ENCODE measurements at places on chromosomes 7 and 10.
A peak's percentile ranks its signal among the peaks of the same experiment; 100 is the strongest.

- no peak for DNase-seq
Measured at GRCh38 chr10:104809288-104810090, 168.4 kb downstream of the SORCS3 start.

DNA sequence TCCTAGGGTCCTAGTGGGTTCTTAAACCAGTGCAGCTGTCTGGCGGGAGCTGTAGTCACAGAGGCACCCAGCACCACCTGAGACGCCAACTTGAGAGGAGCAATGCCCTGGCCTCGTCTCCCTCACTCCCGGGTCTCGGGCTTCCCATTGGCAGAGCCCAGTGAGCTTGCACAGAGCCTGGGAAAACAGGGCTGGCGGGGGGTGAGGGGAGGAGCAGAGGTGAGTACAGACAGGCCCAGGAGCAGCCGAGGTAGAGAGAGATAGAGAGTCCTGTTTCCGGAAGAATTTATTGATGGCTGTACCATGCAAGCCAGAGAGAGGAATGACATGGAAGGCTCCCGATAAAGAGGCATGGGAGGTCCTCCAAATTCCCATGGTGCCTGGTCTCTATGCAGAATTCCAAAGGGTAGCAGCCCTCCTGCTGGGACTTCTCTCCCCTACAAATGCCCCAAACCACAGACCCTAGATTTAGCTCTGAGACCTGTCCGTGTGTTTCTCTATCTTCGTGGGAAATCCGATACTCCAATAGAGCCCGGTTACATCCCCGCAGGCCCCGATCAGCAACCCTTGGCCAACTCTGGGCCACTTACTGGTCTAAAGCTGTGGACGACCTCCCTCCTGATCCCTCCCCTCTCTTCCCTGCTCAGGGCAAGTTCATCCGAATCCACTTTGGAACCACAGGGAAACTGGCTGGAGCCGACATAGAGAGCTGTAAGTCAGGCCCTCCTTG, 20.3 kb upstream of the MYH16 start:
- no peak for DNase-seq

DNA sequence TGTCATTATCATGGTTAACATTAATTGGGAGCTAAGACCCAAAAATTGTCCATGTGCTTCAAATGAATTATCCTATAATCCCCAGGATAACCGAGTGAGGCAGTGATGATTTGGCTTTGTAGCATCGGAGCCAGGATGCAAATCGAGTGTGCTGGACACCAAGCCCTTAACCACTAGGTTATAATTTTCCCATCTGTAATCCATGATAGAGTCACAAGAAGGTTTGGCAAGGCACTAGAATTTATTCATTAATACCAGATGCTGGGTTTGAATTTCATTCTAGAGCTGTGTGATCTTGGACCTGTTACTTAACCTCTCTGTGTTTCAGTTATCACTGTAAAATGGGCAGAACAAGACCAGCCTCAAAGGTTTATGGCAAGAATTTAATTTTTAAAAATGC, 21.0 kb upstream of the ITGB1 start:
- DNase-seq = no peak

DNA sequence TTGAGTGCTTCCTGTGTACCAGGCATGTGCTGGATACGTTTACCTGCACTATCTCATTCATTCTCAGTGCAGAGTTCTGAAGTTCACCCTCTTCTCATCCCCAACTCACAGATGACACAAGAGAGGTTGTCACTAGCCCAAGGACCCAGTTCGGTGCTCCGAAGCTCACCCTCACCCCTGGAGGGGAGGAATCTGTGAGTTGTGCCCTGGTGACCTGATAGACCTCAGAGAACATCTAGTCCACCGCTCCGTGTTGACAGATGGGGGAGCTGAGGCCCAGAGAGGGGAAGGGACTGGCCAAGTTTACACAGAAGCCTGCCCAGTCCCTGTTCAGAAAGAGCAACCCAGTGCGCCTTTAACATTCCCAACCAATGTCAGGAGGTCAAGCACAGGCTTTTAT, 44.8 kb upstream of the EMX2 start:
- DNase-seq = no peak

DNA sequence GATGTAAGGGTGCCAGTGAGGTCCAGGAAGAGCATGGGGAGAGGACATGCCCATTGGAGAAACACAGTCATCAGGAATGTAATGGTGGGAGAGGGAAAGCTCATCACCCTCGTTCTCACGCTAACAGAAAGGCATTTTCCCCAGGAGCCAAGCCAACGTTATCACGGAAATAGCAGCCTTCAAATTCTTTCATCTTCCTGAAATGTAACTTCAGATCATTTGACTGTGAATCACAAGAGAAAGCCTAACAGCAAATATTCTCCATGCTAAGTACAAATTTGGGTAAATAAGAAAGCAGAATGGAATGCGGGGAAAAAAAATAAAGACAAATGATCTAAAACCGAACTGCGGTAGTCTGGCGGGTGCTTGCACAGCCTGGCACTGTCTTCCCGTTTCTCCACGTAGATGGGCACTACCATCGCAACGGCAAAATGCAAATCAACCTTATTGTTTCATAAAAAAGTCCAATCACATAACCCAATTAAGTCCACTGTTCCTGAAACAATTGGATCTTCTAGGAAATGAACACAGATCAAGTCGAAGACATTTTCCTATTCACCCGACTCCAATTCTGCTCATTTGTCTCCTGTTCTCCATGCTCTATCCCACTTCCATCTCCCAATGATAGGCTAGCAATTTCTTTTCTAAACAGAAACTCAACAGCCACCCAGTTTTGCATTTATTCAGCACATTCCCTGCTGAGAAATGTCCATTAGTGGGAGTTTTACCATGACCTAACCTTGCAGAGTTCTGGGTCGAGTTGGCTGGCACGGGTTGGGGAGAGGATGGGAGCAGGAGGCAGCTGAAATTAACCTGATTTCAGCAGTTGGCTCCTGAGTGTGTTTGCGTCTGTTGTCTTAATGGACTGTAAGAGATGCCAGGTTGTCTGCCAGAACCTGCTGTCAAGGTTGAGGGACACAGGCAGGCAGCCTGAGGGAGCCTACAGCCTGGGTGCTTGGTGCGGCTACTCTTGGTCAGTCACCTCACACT, 74.6 kb upstream of the FRMD4A start:
- no peak for DNase-seq

DNA sequence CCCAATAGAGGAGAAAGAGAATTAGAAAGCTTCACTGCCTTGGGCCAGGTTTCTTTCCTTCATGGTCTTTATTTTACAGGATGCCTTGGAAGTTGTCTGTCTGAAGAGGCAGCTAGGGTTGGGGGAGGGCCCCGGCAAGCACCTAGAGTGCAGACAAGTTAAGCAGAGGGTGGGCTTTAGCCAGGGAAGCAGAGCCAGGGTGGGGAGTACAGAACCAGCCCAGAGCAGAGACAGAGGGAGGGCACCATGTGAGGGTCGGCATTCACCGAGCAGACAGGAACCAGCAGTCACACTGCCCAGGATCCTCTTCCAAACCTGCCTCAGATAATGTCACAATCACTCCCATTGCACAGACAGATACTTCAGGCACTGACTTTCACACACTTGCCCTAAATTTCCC, 75.9 kb downstream of the ADARB2 start:
- no peak for DNase-seq

GRCh38 chr10:6072215-6072934, 10.2 kb upstream of the IL2RA start:
- DNase-seq = no peak

- DNase-seq = no peak
Measured at GRCh38 chr7:54179321-54180029, 362.7 kb upstream of the VSTM2A start.

GRCh38 chr7:27846388-27846787, 106.4 kb downstream of the TAX1BP1 start:
- no peak for DNase-seq

- peak; percentile 83 for DNase-seq
Measured at GRCh38 chr7:100469227-100470044, 5.4 kb upstream of the SPACDR start.

GRCh38 chr10:15652757-15653156, 67.0 kb downstream of the ITGA8 start:
- DNase-seq = no peak

GRCh38 chr7:103001210-103001609, 73.4 kb downstream of the FBXL13 start:
- no peak for DNase-seq

GRCh38 chr7:24714676-24715010, 42.6 kb downstream of the GSDME start:
- DNase-seq = no peak

GRCh38 chr7:7956531-7957128, 12.0 kb upstream of the GLCCI1 start:
- no peak for DNase-seq

DNA sequence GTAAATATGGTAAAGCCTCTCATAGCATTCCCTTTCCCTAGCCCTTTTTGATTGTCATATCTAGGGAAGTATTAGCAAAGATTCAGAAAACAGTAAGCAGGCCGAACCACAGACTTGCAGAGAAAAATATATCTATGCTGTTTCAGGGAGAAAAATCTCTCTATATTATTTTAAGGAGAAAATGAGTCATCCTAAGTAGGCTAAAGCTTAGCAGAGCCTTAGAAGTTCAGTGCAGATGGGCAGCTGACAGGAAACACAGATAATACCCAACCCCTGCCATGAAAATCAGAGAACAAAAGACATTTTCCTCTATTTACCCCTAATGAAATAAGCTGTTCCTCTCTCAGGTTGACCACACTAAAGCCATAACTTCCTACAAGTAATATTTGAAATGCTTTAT, 16.5 kb downstream of the C1QL3 start:
- DNase-seq = no peak

GRCh38 chr10:132249824-132250375, 57.9 kb downstream of the STK32C start:
- no peak for DNase-seq

DNA sequence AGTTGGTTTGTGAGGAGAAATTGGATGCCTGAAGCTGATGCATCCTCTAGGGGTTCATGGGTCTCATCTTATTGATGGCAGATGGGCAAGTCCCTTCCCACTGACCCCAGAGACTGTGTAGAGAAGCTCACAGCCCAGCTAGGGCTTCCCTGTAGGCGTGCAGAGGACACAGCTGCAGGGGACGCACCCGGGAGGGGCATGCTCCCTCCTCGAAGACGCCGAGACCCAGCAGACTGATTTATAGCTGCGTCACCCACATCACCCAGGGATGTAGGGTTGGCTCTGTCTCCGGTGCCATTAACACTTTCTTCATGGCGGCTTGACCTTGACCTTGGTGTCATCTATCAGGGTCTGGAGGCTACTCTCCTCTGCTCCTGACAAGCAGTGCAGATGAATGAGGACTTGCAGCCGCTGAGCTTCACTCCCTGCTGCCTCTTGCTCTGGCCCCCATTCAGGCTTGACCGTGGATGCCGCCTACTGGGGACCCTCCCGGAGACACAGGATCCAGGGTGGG, 549.7 kb downstream of the TCERG1L start:
- no peak for DNase-seq

- DNase-seq = peak; percentile 65
Measured at GRCh38 chr7:127792528-127793342, 140.7 kb downstream of the SND1 start.

GRCh38 chr7:140698477-140698876, 2.0 kb downstream of the NDUFB2 start:
- no peak for DNase-seq

- DNase-seq = no peak
Measured at GRCh38 chr10:60271319-60272040, 118.2 kb downstream of the ANK3 start.

DNA sequence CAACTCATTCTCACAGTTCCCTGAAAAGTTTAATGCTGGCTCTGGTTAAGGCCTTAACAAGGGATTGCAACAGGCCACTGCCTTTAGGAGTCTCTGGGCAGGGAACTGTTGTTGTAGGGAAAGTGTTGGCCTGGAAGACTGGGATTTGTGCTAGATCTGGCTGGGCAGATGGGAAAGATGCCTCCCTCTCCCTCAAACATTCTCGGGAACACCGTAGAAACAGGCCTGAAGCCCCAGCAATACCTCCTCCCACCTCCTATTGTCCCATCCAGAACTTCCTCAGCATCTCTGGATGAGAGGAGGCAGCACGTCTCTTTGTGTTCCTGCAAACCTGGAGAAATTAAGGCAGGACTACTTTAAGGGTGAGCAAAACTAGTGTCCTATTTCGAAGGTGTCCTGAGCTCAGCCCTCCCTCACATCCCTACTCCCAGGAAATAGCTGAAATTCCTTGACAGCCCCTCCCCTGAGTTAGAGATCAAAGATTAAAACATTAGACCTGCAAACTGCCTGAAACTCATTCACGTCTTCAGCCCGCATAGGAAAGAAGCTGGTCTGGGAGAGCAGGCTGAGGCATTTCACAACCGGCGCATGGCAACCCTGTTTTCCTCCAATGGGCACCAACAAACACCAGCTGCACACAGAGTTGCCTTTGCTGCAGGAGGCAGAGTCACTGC, 10.9 kb upstream of the MAP3K8 start:
- DNase-seq = no peak

- no peak for DNase-seq
Measured at GRCh38 chr10:22658745-22659410, 55.5 kb downstream of the PIP4K2A start.

- no peak for DNase-seq
Measured at GRCh38 chr7:33757050-33757449, 148.3 kb upstream of the BMPER start.

GRCh38 chr7:42671627-42672026, 240.2 kb downstream of the C7orf25 start:
- no peak for DNase-seq

- no peak for DNase-seq
Measured at GRCh38 chr7:21902240-21902639, 43.5 kb downstream of the CDCA7L start.

GRCh38 chr10:86017841-86018734, 348.5 kb downstream of the GRID1 start:
- no peak for DNase-seq

- no peak for DNase-seq
Measured at GRCh38 chr10:30028738-30029030, 30.7 kb downstream of the JCAD start.

GRCh38 chr7:85480666-85481065, 293.8 kb upstream of the SEMA3D start:
- no peak for DNase-seq

- no peak for DNase-seq
Measured at GRCh38 chr10:56449770-56450169, 88.7 kb upstream of the ZWINT start.

GRCh38 chr7:123191132-123191531, 8.6 kb downstream of the SLC13A1 start:
- no peak for DNase-seq

- no peak for DNase-seq
Measured at GRCh38 chr7:123455965-123456470, 78.4 kb downstream of the IQUB start.

DNA sequence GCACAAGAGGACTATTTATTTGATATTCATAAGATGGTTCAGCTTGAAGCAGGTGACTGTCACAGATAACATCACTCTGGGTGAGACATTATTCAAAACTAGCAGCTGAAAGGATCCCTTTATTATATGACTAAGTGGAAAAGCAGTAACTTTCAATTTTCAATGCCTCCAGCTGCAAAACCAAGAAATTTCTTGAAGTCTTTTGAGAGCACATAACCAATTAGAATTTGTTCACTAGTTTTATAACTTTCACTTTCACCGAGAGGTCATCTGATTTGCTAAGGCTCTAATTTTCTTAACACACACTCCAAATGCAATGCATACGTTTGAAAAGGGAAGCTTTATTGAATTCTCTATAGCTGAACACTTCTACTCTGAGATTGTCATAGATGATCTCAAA, 88.6 kb upstream of the KLF14 start:
- no peak for DNase-seq

Data from hematopoietic multipotent progenitor cell treated with erythropoietin and hydrocortisone succinate and interleukin-3 and kit ligand, for 15 days (in vitro differentiated cells).